Hypothalamus (tissue), 51 donors: ENCODE measurements at places on chromosomes 16 and 17.

GRCh38 chr17:77798031-77798430 lies 160.5 kb upstream of the TNRC6C start:
- no peak for DNase-seq

DNA sequence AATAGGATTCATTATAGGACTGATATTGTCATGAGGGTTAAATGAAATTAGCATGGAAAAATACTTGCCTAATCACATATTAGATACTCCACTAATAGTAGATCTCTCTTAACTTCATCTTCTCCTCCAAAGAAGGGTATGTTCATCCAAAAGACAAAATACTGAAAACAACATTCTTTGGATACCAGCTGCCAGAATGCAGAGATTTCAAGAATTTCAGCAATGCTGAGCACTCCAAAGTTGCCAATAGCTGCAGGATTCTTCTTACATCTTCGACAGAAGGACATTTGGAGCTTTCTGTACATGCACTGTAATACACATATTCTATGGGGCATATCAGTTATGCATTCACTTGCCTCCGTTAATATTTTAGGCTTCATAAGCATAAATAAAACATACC lies 436.5 kb downstream of the HAPSTR1 start:
- no peak for DNase-seq

- DNase-seq = no peak
These were observed 105.0 kb downstream of the ZNF778 start for GRCh38 chr16:89322321-89323119.

DNA sequence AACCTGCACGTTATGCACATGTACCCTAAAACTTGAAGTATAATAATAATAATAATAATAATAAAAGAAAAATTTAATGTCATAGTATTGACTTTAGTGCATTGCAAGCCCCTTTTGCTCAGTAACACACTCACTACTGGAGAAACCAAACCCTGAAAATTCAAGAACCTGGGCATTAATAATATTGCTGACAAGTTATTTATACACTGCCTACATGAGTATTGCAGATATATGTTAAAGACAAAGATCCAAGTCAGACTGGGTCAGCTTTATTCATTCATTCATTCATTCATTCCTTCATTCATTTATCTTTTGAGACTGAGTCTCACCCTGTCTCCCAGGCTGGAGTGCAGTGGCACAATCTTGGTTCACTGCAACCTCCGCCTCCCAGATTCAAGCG lies 1711.2 kb downstream of the TP53TG3F start:
- no peak for DNase-seq

DNA sequence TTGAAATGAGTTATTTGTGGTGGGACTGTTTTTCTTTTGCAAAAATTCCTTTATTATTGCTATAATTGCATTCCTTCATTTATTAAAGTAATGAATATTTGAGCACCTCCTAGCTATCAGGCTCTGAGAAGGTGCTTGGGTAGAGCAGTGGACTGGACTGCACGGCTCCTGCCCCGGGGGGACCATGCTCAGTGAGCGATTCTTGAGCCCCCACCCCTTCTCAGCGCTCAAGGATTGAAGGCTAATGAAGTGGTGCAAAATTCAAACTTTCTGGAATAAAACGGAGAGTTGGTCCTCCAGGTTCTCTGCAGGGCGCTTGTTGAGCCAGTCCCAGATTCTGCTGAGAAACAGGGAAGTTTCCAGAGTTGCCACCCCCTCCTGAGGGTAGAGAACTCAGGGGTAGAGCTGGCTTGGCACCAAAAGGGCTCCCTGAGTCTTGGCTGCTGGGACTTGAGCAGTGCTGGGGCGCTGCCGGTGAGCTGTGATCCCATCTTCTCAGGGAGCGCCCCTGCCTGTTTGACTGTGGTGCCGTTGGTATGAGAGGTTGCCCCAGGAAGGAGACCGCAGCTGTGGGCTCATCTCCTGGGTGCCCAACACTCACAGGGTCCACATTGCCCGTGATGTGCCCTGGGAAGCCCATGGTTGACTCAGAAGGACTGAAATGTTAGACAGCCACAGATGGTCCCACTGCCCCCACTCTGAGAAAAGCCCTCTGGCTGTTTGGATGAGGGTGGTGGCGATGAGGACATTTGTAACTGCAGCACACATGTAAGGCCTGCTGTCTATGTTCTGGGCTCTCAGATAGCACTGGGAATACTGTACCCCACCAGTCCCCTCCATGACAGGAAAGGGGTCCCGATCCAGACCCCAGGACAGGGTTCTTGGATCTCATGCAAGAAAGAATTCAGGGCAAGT lies 20.0 kb downstream of the KSR1 start:
- DNase-seq = no peak

GRCh38 chr17:62807812-62808575 lies at the start of gene MARCHF10:
MARCHF10 (minus strand) TSS chr17:62808314; CDS start chr17:62801735, 6,579 bp downstream.
- DNase-seq = peak; percentile 2

DNA sequence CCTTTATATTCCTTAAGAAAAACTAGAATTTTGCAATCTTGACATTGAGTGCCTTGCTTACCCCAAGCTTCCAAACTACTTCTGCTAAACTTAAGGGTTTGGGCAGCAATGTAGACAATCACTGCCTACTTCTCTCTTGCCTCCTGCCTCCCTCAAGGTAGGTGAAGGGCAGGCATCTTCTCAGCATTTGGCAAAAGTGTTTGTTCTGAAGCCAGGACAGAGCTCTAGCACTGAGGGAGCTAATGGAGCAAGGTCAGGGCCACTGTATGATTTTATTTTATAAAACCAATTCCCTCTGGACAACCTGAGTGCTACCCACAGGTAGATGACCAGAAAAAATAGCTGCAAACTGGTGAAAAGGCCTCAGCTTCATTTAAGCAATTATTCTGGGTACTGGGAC lies 111.8 kb downstream of the IRX3 start:
- DNase-seq = no peak

DNA sequence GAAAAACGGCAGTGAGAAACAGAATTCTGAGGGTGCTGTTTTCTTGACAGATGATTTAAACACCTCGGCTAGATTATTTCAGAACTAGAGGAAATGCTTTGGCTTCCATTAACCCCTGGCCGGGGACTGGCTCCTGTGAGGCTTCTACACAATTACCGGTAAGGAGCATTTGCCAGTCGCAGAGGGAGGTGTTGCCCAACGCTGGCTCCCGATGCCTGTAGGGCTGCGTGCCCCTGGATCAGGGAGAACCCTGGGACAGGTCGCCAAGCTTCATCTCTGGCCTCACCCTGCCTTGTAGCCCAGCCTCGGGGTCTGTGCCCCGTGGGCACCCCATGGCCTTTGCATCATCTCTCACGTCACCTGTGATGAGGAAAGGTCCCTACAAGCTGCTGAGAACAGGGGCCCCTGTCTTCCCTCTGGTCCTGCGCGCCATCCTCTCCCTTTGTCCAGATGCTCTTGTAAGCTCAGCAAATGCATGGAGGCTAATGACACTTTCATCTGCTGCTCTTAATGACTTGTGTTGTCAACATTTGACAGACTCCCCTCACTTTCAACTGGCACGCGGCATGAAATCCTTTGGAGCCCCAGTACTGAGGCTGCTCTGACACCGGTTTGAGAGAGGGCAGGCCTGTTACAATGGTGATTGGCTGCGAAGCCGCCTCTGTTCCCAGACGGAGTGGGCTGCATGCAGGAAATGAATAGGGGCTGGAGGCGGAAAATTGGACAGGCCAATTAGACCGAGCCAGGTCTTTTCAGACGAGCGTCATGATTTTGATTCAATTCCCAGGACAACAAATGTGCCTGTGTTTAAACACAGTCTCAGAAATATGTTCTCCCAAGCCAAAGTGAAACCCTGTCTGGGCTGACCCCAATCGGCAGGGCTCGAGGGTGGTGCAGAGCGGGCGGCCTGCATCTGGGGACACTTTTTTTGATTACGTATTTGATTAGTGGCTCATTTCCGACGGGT lies 85.5 kb upstream of the DOC2B start:
- DNase-seq = peak; percentile 53

DNA sequence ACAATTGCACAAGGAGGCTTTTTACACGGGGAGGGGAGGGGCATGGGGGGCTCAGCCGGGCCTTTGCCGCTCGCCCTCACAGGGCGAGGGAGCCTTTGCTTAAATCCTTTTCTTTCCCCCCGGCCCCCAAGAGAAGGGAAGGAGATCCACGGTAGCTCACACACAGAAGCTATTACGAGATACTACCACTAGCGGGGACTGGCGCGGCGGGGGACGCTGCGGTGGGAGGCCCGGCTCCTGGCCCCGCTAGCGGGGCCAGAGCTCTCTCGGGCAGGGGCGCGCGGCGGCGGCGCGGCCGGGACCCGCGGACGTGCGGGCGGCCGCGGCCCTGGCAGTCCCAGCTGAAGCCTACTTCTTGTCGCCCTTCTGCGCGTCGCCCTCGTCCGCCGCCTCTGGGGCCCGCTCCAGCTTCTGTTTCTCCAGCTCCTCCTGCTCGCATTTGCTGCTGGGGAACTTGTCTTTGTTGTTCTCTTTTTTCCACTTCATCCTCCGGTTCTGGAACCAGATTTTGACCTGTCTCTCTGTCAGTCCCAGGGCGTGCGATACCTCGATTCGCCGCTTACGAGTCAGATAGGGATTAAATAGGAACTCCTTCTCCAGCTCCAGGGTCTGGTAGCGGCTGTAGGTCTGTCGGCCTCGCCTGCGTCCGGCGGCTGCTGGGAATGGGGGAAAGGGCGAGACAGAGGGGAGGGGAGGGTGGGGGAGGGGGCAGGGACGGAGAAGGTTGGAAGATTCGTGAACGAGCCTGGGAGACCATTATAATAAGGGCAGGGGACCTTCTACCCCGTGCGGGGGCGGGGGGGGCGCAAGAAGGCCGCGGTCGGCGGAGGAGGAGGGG lies 2.0 kb downstream of the HOXB8 start:
- no peak for DNase-seq

DNA sequence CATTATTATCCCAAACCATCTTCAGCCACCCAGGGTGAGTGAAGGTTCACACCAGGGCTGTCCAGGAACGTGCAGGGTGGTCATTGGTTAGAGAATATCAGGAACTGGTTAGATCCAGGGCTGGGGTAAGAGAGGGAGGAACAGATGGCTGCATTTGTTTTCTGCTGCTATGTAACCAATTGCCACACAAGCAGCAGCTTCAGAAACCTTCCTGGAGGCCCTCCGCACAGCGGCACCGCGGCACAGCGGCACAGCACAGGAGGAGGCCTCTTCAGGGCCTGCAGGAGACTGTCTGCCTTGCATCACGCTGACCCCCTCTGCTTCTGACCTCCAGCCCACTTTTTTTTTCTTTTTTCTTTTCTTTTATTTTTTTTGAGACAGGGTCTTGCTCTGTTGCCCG lies 86.1 kb downstream of the KCNJ12 start:
- no peak for DNase-seq

DNA sequence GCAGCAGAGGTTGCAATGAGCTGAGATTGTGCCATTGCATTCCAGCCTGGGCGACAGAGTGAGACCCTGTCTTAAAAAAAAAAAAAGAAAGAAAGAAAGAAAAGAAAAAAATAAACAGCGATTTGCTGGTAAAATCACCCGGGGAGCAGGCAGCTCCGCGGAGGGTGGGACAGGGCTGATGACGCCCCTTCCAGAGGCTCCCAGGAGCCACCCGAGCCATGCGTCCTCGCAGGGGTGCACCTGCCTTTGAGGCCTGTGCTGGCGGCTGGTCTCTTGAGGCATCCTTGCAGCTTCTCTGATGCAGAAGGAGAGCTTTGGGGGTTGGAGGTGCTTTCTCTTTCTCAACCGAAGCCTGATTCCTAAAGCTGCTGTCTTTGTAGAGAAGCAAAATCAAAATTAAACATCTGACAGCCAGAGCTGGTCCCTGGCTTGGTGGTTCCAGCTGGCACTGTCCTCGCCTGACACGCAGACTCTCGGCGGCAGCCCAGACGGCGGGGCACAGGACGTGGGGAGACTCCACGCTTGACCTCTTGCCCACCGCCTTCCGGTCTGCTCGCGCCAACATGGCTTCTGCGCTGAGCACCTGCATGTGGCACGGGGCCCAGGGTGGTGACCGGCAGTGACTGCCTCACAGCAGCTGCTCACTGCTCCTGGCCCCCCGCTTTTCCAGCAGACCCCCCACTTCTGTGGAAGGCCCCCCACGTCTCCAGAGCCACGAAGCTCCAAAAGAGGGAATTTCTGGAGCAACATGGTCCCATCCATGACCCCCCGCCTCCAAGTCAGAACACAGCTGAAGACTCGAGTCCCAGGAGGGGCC lies 6.6 kb downstream of the UTS2R start:
- DNase-seq = no peak

GRCh38 chr17:32943206-32943605 lies 15.3 kb downstream of the TMEM98 start:
- DNase-seq = no peak

GRCh38 chr17:3763777-3764170 lies 37.2 kb downstream of the ITGAE start:
- no peak for DNase-seq

DNA sequence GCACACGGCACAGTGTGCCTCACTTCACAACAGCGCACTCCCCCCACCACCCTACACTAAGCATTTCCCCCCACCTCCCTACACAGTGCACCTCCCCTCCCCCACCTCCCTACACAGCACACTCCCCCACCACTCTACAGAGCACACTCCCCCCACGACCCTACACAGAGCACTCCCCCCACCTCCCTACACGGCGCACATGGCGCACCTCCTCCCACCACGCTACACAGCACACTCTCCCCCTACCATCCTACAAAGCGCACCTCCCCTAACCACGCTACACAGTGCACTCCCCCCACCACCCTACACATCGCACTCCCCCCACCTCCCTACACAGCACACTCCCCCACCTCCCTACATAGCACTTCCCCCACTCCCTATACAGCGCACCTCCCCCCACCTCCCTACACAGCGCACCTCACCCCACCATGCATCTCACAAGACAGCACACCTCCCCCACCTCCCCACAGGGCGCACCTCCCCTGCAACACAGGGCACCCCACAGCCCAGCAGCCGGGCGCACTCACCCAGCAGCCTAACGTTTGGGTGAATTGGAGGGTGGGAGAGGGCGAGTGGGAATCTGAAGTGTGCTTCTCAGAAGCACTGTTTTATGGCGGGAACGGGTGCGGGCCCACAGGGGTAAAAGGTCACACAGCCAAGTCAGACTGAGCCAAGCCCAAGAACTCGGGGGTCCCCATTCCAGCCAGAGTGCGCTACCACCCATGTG lies 10.3 kb downstream of the KNOP1 start:
- no peak for DNase-seq

GRCh38 chr17:77543801-77544200 lies 403.0 kb downstream of the SEC14L1 start:
- no peak for DNase-seq

DNA sequence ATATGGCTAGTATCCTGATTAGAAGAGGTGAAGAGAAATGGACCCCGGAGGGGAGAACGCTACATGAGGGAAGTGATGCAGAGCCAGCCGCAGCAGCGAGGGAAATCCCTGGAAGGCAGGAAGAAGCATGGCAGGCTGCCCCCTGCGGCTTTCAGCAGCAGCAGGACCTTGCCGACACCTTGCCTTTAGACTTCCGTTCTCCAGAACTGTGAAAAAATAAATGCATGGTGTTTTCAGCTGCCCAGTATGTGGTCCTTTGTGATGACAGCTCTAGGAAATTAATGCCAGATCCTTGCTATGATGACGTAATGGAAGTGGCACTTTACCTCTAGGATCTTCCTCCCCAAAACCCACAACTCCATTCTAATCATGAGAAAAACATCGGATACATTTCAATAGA lies 9.7 kb upstream of the ZFP1 start:
- DNase-seq = no peak

GRCh38 chr17:19510903-19511302 lies 22.8 kb upstream of the SLC47A1 start:
- DNase-seq = no peak

GRCh38 chr17:81228834-81229665 lies 6.3 kb upstream of the CEP131 start:
- no peak for DNase-seq

- no peak for DNase-seq
These were observed 136.4 kb downstream of the CDK5R1 start for GRCh38 chr17:32623196-32623595.
